NCI-H2081 treated with DMSO at 0.1 percent for 48 hours (cell line): ENCODE measurements at places on chromosomes 6 and 20.

GRCh38 chr6:159357211-159357915 lies 188.2 kb downstream of the FNDC1 start:
- no peak for DNase-seq

GRCh38 chr6:2196079-2196679 lies 49.2 kb downstream of the GMDS start:
- peak; percentile 56 for DNase-seq

GRCh38 chr20:11195899-11196558 lies 522.2 kb upstream of the JAG1 start:
- DNase-seq = no peak

- no peak for DNase-seq
Measured at GRCh38 chr6:9186148-9186547, 750.8 kb upstream of the SLC35B3 start.

DNA sequence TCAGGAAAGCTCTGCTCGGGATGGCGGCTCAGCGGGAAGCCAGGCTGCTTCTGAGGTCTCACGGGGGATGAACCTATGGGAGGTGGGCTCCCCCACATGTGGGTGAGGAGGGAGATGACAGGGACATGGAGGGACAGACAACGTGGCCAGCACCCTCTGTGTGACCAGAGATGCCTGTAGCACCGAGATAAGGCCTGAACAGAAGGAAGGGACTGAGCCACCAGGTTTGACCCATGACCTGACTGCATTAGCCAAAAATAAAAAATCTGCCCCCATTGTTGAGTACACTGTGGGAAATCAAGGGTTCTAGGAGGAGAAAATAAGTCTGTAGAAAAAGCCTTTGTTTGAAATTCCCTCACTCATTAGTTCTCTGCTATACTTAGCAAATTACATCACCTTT lies 105.7 kb downstream of the RNASET2 start:
- no peak for DNase-seq
